Natural killer cell treated with Interleukin-12 subunit alpha and Interleukin-12 subunit beta and Interleukin-15 and Interleukin-18, amount 100 ng/mL, for 72 hours (primary cell): ENCODE measurements at places on chromosomes 3 and 15. TPM values are rescaled to one million over a fixed set of nuclear protein-coding genes. Genes with fewer than 3 reads are reported as not detected.

The OXSR1 gene
- total RNA-seq = 66.8 TPM

The DNAH12 gene
- 0.33 TPM for total RNA-seq

The TNNC1 gene
- not detected for total RNA-seq

The PARP16 gene
- 12.0 TPM for total RNA-seq

The SLC28A2 gene
- total RNA-seq = not detected

The PATL2 gene
- total RNA-seq = 13.0 TPM

The CATSPER2 gene
- total RNA-seq = 13.6 TPM

The VPS33B gene
- 26.5 TPM for total RNA-seq

The CCDC39 gene
- not detected for total RNA-seq

The ACAN gene
- total RNA-seq = 0.05 TPM

The CD200 gene
- 0.17 TPM for total RNA-seq

The NT5DC2 gene
- 166 TPM for total RNA-seq

The VILL gene
- total RNA-seq = 16.9 TPM

The CYP1A1 gene
- 3.2 TPM for total RNA-seq

The GPR149 gene
- not detected for total RNA-seq

The COL7A1 gene
- total RNA-seq = 1.8 TPM

The NMB gene
- total RNA-seq = 7.1 TPM

The PPP2R3A gene
- 0.11 TPM for total RNA-seq

The KCTD6 gene
- total RNA-seq = 5.3 TPM

The C2CD4A gene
- total RNA-seq = not detected

The WWTR1 gene
- total RNA-seq = 0.55 TPM

The LARP6 gene
- total RNA-seq = not detected

The GRIP2 gene
- total RNA-seq = not detected

The SLC22A14 gene
- total RNA-seq = 0.28 TPM

The LRTM1 gene
- not detected for total RNA-seq

The MST1R gene
- total RNA-seq = 0.50 TPM

The COPS2 gene
- total RNA-seq = 65.2 TPM

The UQCC5 gene
- 18.0 TPM for total RNA-seq

The CCK gene
- not detected for total RNA-seq

The CD47 gene
- total RNA-seq = 82.6 TPM

The APOD gene
- not detected for total RNA-seq

The SLC9A9 gene
- 11.9 TPM for total RNA-seq

The FGF12 gene
- not detected for total RNA-seq

The CFAP91 gene
- not detected for total RNA-seq

The MME gene
- total RNA-seq = not detected

The VGLL3 gene
- total RNA-seq = not detected

The ESYT3 gene
- not detected for total RNA-seq

The ADAMTS9 gene
- not detected for total RNA-seq

The PEX11A gene
- total RNA-seq = 3.1 TPM

The BCL2A1 gene
- total RNA-seq = 40.0 TPM

The HRG gene
- not detected for total RNA-seq

The DZIP3 gene
- total RNA-seq = 10.1 TPM

The SPESP1 gene
- total RNA-seq = 0.50 TPM

The ISL2 gene
- 1.0 TPM for total RNA-seq

The TICRR gene
- total RNA-seq = 42.1 TPM

The GOLGA6L7 gene
- not detected for total RNA-seq

The WNT7A gene
- total RNA-seq = not detected

The THOC7 gene
- 74.1 TPM for total RNA-seq

The SAMD7 gene
- not detected for total RNA-seq
